ENCODE measurements at places on chromosomes 11 and 22.

DNA sequence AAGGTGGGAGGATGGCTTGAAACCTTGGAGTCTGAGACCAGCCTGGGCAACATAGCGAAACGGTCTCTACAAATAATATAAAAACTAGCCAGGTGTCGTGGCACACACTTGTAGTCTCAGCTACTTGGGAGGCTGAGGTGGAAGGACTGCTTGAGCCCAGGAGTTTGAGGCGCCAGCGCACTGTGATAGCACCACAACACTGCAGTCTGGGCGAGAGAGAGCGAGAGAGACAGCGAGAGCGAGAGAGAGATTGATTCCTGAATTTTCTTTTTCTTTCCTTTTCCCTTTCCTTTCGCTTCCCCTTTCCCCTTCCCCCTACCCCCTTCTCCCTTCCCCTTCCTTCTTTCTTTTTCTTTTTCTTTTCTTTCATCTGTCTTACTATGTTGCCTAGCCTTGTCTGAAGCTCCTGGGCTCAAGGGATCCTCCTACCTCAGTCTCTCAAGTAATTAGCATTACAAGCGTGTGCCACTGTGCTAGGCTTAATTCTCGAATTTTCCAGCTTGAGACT lies 162.4 kb upstream of the ZBED5 start:
- no peak for DNase-seq

DNA sequence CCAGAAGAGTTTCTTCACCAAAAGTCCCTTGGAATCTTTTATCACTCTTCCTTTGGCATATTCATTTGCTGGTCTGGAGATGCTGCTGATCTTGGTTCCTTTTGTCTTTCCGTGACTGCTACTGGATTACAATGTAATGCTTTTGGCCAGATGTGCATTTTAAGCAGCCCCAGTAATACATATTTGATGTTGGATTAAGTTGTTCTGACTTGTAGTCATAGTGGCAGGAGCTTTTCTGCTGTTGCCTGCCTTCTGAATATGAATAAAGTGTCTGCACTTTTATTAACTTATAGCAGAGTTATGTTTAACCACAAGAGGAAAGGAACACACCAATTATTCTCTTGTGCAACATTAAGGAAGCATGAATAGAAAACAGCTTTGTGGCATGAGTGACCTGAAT lies 360.0 kb upstream of the DDI1 start:
- no peak for DNase-seq

DNA sequence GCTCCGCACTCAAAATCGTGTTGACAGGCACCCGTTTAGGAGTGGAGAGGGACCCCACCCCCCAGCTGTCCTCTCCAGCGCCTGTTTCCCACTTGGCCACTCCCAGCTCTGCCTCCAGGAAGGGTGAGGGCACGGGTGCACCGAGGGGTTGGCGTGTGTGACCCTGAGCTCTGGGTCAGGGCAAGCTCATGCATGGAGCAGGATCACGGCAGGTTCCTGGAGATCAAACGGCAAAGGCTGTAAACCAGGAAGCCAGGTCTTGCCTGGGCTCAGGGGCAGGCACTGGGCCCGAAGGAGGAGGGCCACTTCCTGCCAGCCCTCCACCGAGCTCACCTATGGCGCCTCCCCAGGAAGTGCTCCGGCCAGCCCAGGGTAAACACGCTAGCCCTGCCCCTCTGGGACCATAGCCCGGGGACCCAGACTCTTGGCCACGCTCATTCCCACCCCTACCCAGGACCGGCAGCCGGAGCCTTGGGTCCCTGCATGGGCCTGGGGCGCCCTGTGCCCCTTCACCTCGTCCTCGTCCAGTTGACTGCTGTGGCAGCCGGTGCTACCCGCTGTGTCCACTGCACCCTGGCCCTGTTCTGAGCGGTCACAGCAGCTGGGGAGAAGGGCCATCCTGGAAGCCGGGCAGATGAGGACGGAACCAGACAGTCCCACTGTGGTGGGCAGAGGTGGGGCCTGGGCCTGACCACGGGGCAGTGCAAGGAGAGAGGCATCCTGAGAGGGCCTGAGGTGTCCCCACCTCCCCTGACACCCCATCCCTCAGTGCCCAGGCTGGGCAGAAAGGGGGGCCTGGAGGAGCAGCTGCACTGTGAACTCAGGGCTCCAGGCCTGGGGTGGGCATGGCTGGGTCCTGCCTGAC lies 1.0 kb upstream of the EPS8L2 start:
- no peak for DNase-seq

GRCh38 chr11:121514432-121515334 lies 61.9 kb upstream of the SORL1-AS1 start:
- DNase-seq, result no peak

GRCh38 chr11:8220261-8221045 lies 43.2 kb downstream of the LMO1 start:
- DNase-seq, result no peak

DNA sequence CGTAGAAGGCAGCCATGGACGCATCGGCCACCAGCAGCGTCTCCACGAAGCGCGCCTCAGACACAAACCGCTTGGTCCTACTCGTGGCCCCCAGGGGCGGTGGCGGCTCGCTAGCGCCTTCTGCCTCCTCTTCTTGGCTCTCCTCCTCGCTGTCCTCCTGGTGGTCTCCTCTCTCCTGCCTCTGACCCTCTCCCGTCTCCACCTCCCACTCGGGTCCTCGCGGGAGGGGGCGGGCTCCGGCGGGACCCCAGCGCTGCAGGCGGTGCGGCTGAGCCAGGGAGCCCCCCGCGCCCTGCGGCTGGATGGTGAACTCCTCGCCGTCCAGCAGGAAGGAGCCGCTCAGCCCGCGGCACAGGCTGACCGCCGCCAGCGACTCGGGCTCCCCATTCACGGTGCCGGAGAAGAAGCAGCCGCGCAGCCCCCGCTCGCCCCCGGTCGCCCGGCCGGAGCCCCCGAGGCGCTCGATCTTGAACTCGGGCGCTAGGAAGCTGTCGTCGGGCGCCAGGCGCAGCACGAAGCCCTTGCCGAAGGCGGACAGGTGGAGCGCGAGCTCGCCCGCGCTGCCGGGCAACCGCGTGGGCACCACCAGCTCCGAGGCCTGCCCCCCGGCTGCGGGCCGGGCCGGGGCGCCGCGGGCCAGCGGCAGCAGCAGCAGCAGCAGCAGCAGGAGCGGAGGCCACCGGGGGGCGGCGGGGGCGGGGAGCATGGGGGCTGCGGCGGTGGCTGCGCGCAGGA lies 661 bp downstream of the ADAMTS8 start:
- no peak for DNase-seq

GRCh38 chr11:35735903-35736302 lies 73.3 kb downstream of the TRIM44 start:
- no peak for DNase-seq

- DNase-seq, result no peak
Observed at GRCh38 chr22:36065462-36065774, 36.8 kb upstream of the RBFOX2 start.

DNA sequence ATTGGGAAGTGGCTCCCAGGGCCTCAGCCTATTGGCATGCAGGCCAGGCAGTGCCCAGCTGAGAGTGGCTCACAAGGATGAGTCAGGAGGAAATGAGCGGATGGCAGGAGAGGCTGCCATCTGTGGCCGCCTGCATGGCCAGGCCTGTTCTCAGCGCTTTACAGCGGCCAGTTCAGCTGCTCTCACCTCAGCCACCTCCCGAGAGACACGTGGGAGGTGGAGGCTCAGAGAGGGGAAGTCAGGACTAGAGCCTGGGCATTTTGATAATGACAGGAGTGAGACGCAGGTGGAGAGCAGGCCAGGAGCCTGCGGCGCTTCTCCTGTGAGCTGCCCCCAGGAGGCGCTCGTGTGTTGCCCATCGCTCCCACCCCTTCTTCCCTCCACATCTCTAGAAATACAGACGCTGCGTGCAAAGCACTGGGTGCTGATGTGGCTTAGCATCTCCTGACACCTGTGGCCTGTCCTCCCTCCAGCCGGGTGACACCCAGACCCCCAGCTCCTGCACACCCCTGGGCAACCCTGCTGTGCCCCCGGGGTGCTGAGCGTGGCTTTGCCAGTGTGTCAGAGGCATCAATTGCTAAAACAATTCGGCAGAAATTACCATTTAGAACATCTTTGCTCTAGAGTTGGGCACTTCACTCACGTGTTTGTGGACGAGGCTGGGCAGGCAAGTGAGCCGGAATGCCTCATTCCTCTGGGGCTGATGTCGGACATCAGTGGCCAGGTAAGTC lies 21.4 kb upstream of the PANX2 start:
- DNase-seq, result peak; percentile 87

DNA sequence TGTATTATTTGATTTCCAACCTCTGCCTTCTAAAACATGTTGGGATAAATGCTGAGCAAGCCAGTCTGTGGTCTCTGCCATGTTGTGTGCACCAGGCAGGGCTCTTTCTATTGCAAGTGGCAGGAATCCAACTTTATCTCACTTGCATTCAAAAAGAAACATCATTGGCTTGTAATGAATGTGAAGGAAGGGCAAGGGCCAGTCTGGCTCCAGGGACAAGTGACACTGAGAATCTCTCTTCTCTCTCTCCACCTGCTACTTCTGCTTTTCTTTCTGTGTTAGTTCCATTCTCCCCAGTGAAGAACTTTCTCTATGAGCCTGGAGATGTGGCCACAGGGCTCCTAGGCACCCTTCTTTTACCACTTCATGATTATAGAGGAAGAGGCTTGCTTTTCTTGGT lies 329.9 kb upstream of the NCAM1 start:
- no peak for DNase-seq

DNA sequence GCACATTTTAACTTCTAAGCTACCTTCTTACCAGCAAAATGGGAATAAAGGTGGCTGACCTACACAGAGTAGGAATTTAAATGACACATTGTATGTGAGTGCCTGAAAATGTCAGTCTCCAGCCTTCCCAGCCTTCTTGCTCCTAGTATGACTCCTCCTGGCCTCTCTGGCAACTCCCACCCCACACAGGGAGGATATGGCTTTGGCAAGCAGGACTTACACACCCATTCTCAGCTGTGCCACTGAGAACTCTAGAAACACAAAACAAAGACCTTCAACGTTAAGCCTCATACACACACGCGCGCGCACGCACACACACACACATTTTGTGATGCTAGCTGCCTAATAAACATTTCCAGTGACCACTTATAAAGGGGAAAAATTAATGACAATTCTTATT lies 65.8 kb downstream of the PACSIN2 start:
- no peak for DNase-seq

DNA sequence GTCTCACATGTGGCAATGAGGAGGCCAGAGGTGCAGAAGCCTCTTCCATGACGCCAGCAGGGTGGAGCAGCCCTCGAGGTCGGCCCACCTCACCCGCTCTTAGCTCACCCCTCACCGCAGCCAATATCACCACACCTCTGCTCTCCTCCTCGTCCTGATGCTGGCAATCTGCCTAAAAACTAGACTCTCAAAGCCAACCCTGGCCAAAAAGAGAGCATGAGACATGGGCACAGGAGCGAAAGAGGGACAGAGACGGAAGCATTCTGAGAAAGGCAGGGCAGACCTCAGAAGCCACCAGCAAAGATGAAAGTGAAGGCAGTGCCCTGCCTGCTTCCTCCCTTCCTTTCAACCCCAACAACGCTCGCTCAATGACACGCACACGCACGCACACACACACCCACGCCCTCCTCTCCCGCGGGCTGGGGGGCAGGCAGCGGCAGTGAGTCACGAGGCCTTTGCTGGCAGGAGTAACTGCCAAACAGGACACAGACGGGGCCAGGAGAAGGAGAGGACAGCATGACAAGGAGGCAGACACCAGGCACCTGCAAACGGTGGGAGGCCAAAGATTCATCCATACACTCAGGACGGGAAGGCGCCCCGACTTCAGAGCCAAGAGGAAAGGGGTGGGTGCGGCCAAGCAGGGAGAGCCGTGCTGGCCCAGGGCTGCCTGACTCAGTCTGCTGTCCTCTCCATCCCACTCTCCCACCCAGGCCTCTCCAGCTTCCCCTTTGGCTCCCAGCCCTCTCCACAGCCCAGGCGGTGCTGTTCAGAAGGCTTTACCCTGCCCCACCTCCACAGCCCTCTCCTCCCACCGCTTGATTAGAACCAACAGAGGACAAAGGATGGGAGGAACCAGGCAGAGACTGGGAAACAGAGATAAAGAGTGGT lies 11.4 kb downstream of the IGSF9B start:
- no peak for DNase-seq

GRCh38 chr11:23353611-23354010 lies 493.3 kb upstream of the CCDC179 start:
- DNase-seq, result no peak

GRCh38 chr22:45670981-45671782 lies 452 bp upstream of the ATXN10 start:
- DNase-seq, result no peak

GRCh38 chr11:70828593-70829082 lies 423.7 kb downstream of the SHANK2 start:
- no peak for DNase-seq

DNA sequence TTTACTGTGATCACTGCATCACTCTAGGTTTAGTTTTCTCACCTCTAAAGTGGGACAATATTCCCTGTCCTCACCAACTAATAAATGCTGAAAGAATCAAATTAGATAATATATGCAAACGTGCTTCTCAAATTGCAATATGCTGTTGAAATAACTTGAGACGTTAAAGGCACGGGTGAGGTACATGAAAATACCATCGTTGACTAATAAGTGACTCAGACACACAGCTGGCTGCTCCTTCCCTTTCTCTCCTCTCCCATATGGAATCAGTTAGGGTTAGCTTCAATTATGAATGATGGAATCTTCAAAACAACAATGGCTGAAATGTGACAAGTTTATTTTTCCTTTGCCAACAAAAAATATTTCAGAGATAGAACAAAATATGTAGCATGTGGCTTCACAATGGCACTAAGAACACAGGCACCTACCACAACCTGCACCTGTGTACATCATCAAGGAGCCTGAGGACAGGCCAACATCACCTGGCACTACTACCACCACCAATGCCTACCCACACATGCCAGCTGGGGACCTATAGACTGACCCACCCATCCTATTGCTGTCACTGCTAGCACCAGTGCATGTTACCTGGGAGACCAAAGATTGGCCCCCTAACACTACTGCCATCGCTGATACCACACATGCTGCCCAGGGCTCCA lies 13.7 kb downstream of the GDPD4 start:
- DNase-seq, result peak; percentile 8

GRCh38 chr11:99920956-99921355 lies 766.1 kb upstream of the ARHGAP42 start:
- no peak for DNase-seq

DNA sequence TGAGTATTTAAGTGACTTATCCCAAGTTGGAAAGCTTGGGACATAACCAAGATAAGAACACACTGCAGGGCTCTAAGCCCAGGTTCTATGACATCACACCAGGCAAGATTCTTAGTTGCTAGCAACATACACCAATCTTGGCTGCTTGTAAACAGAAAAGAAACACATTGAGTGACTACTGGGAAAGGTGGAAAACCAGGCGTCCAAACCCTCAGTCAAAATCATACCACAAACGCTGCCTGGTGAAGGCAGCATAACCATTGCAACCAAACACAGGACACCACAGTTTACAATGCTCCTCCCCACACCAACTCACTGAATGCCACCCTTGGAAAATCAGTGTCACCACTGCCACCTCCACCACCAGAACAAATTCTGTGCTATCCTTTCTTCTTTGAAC lies 379.9 kb downstream of the TTC28 start:
- no peak for DNase-seq

DNA sequence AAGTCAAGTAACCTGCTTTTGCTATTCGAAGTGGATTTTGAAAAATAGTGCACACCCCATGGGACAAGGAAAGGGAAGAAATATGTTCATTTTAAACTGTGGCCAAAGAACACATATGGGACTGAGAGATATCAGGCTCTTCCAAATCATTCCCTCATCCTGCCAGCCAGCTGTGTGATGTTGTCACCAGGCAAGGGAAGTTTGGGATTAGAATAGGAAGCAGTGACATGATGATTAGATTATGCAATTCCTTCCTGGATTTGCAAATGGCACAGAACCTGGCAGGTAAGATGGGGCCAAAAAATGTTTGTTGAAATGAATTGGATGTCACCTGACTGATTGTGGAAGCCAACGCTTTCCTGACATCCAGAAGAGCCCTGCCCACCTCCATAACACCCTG lies 4.9 kb upstream of the SCN3B start:
- DNase-seq, result no peak

Measured in ACHN (cell line).